Activated naive CD4-positive, alpha-beta T cell treated with anti-CD3 and anti-CD28 coated beads, Interleukin-2, amount 50 U/mL, for 72 hours (primary cell): ENCODE measurements at places on chromosomes 11 and 22.

- no peak for DNase-seq
Measured at GRCh38 chr11:66072518-66072917, 2.4 kb downstream of the PACS1 start.

- no peak for DNase-seq
Measured at GRCh38 chr11:35787013-35787504, 124.5 kb downstream of the TRIM44 start.

DNA sequence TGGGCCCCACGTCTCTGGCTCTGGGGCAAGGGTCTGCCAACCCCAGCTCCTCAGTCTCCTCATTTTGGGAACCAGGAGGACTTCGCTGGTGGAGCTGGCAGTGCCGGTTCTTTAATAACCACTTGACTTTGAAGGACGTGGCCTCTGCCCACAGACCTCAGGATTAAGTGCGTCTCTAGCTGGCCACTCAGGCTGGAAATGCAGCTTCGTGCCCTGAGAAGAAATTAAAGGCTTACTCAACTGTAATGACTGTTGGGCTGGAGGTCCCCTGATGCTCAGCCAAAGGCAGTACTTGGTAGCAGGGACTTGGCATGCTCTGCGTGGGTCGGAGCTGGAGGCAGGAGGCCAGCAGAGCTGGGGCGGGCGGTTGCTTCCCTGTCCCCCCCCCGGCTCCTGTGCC, 16.7 kb upstream of the PARVG start:
- DNase-seq = no peak

DNA sequence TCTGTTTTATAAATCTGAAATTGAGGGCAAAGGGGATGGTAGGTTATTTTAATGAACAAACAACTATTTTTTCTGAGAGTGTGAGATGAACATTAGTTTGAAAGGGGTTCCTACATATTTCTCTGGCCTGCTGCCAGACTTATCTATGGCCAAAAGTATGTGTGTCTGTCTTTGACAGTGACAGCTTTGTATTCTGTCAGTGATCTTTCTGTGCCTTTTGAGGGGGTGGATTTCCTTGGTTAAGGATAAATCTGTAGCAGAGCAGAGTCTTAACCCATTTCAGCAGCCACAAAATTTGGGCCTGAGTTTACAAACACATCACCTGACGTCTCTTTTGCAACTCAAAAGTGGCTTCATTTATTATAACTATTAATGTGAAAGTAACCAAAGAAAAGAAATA, 30.9 kb downstream of the ZFTA start:
- DNase-seq = no peak

DNA sequence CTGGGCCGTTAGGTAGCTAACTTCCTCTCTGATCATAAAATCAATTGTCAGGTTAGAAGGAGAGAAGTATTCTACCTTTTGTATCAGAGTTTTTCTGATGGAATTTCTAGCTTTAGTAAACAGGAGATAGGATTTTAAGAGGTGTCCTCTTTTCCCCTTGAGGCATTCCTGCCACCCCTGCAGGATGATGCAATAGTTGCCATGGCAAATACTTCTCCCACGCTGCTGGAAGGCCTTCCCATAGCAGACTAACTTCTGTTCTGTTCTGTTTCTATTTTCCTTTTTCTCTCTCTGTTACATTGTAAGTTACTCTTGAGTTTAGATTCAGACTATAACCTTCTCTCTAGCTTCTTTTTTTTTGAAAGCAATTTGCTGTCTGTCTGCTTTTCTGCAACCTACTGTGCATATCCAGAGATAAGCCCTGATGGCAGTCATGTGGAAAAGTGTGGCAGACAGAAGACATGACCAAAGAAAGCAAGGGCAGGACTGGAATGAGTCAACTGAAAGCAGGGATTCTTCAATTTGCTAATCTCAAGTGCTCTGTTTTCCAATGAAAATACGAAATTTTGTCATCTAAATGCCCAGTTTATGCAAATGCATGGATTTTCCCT, 679.1 kb downstream of the DLG2 start:
- DNase-seq = no peak

DNA sequence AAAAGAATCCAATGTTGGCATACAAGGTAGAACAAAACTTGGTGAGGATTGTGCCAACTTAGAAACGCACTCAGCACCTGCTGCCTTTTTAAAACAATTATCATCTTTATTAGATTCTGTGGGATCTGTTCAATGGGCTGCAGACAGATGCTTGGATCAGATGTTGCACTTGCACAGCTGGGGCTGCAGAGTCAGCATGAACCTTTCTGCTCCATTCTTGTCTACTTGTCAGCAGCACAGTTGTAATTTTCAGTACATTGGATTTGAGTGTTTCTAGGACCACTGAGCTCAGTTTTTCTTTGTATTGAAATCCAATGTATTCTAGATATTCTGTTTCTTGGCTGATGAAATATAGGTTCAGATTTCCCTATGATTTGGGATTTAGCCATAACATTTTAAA, 164.5 kb downstream of the LUZP2 start:
- no peak for DNase-seq

GRCh38 chr11:75421035-75421602, 11.9 kb downstream of the KLHL35 start:
- DNase-seq = no peak

GRCh38 chr11:19398772-19399527, 158.2 kb upstream of the E2F8 start:
- DNase-seq = no peak

- DNase-seq = no peak
Measured at GRCh38 chr22:27146866-27147633, 489.7 kb downstream of the MIAT start.

GRCh38 chr22:21642584-21643448, 714 bp downstream of the SDF2L1 start:
- peak; percentile 68 for DNase-seq

GRCh38 chr22:48692734-48693376, 1134.8 kb downstream of the BRD1 start:
- DNase-seq = no peak

DNA sequence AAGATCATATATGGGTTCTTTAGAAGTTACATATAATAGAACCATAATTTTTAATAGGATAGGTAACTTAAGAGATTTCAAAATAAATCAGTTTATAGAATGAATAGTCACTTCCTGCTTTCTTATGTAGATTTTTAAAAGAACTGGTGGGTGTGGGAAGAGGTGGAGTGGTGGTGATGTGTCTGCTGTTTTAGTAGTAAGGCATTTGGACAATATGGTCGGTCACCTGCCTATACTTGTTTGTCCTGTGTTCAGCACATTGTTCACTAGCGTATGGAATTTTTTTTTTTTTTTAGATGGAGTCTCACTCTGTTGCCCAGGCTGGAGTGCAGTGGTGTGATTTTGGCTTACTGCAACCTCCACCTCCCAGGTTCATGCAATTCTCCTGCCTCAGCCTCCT, 39.3 kb downstream of the CCDC81 start:
- no peak for DNase-seq

- DNase-seq = no peak
Measured at GRCh38 chr11:28739489-28740280, 631.5 kb downstream of the METTL15 start.

DNA sequence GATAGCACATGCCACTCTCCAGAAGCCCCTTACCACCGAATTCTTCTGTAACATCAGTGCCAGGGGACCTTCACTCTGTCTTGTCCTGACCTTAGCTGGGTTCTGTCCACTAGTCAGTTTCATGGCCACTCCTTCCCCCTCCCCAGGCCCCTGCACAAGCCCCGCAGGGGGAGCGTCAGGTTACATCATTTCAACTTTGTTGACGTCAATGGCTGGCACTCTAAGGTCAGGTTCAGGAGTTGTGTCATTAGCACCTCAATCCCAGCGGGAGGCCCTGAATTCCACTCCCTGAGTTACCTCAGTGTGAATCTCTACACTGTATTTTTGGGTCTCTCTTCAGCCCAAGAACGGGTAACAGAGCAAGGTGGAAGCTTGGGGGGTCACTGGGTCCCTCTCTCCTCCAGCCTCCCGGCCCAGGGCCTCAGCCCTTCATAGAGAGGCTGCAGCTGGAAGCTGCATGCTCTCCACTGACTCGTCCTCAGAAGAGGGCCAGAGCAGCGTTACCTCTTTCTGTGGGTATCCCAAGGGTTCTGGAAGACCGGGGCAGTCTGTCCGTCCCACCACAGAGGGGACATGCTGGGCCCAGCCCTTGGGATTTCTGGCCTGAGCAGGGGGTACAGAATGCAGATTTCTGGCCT, 10.3 kb downstream of the USH1C start:
- DNase-seq = no peak

GRCh38 chr11:60785806-60786361, 751 bp downstream of the MS4A10 start:
- DNase-seq = no peak

- no peak for DNase-seq
Measured at GRCh38 chr11:111183706-111184105, 61.8 kb upstream of the POU2AF2 start.

DNA sequence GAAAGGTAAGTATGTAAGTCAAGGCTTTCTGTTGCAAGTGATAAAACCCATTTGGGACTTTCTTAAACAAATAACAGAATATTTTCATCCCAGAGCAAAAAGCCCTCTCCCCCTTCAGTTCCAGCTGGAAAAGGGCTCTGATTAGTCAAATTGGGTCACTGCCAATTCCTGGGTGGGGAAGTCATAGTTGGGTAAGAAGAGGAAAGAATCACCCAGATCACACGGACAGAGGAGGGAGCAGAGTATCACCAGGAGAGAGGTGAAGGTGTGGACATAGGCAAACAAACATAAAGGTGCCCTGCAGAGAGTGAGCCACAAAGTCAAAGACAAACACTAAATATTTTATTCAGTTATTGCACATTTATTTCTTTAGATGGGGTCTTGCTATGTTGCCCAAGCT, 36.3 kb upstream of the SORL1 start:
- no peak for DNase-seq

- DNase-seq = no peak
Measured at GRCh38 chr11:122116591-122116990, 576 bp upstream of the BLID start.

GRCh38 chr11:44592125-44592940, 26.9 kb downstream of the CD82 start:
- no peak for DNase-seq
